Omental fat pad (tissue), 4 donors: ENCODE measurements at places on chromosomes 2 and 18. TPM values are rescaled to one million over a fixed set of nuclear protein-coding genes. Genes with fewer than 3 reads are reported as not detected.

NCKAP5 gene
- total RNA-seq: 1.3 TPM

RAD51AP2 gene
- total RNA-seq: not detected

WNT10A gene
- not detected for total RNA-seq

KLHL41 gene
- total RNA-seq: 1.4 TPM

DNA sequence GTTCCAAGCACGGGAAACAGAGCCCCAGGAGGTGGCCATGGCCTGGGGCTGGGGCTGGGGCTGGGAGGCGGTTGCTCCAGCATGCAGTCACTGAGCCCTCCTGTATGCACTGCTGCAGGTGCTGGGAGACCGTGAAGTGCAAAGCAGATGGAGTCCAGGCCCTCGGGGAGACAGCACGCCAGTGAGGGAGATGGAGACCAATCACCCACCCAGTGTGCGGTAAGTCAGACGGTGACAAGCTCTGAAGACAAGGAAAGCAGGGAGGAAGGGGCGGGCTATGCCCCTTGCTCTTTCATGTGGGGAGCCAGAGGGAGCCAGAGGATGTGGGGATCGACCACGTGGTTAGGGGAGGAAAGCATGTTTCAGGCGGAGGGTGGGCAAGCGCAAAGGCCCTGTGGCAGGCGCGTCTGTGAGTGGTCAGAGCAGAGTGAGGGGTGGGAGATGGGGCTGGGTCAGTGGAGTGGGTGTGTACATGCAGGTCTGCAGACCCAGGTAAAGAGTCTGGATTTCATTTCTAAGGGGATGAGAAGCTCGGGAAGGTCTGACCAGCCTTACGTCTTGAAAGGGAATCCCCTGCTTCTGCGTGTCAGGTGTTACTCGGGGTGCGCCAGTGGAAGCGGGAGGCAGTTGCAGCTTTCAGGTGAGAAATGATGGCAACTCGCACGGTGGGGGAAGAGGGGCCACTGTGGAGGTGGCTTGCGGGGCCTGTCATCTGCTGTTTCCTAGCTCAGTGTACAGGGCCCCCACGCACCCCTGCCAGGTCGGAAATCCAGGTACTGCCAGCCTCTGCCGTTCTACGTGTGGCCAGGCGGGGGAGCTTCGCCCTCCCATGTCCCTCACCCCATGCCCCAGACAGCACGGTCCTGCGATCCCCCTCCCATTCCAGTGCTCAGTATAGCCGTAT is 19.4 kb downstream of the RRM2 start:
- no peak for DNase-seq

- no peak for DNase-seq
Observed at GRCh38 chr2:206851521-206851920, 86.1 kb downstream of the FASTKD2 start.
